NCI-H1436 (cell line): ENCODE measurements at places on chromosomes 4 and X.

- no peak for DNase-seq
Observed at GRCh38 chr4:182495645-182496385, 252.6 kb downstream of the TENM3 start.

- no peak for DNase-seq
Observed at GRCh38 chr4:182770259-182770995, 146.8 kb downstream of the DCTD start.

GRCh38 chrX:138777230-138777629 lies 65.7 kb upstream of the FGF13 start:
- DNase-seq = no peak

- no peak for DNase-seq
Observed at GRCh38 chr4:183106839-183107238, 7.8 kb downstream of the WWC2 start.

- DNase-seq = no peak
Observed at GRCh38 chr4:83266689-83267088, 17.9 kb downstream of the COQ2 start.

DNA sequence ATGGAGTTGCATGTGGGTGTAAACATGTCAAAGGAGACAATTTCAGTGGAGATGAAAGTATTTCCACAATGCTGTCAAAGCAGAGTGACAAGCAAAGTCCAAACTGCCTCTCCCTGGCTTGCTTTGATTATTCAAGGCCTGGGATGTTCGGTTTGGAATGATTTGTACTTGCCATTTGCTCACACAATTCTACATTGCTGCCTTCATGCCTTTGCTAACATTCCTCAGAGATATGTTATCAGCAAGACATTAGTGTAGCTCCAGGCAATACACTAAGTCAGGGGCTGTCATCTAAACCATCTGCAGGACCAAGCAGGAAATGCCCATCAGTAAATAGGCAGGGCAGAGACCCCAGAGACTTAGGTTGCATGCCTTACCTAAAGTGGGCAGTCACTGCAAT lies 79.6 kb upstream of the C1QTNF7 start:
- no peak for DNase-seq

- DNase-seq = no peak
Observed at GRCh38 chr4:65623506-65623905, 46.8 kb downstream of the EPHA5 start.

GRCh38 chrX:136584545-136584944 lies 52.5 kb downstream of the VGLL1 start:
- no peak for DNase-seq

- no peak for DNase-seq
Observed at GRCh38 chrX:11606408-11606807, 59.3 kb downstream of the ARHGAP6 start.

- DNase-seq = no peak
Observed at GRCh38 chr4:6308899-6309643, 39.4 kb downstream of the WFS1 start.

- no peak for DNase-seq
Observed at GRCh38 chr4:106893395-106893881, 142.7 kb downstream of the DKK2 start.
